ENCODE measurements at places on chromosomes 4 and X. TPM values are rescaled to one million over a fixed set of nuclear protein-coding genes. Genes with fewer than 3 reads are reported as not detected.

TRO gene
- polyA plus RNA-seq, result 194 TPM

AWAT2 gene
- polyA plus RNA-seq, result not detected

DNA sequence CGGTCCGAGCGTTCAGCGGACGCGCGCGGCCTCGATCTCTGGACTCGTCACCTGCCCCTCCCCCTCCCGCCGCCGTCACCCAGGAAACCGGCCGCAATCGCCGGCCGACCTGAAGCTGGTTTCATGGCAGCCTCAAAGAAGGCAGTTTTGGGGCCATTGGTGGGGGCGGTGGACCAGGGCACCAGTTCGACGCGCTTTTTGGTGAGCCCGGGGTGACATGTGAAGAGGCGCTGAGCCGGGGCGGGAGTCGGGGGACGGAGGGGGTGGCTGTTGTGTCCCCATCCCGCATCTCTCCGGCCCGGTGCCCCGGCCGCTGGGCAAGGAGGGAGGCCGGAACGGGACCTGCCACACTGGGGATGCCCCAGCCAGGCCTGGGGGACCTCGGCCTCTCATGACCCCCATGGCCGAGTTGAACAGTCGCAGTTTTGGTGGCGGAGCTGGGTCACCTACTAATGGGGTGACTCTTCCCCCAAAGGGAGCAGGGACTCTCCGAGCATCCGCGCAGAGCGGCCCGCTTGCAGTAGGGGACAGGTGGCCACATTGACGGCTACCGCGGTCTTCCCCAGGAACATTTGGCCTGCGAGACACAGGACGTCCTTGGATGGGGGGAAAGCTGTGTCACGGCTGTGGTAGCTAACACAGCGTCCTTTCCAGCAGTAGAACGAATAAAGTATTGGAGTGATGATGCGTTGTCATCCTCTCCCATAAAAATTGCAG, at the start of gene GK:
Gene GK, plus strand, starts transcription at position 9 of the 717 bp plus-strand sequence. Its CDS starts 115 bp downstream, at position 124.
- H3K27me3 ChIP-seq, result no peaks in the 10 kb centered on the region
- H3K36me3 ChIP-seq, result no peaks in the 10 kb centered on the region
- peaks cover 3% of the 10 kb centered on the region for H3K4me1 ChIP-seq
- DNase-seq, result peak; percentile 4

DNA sequence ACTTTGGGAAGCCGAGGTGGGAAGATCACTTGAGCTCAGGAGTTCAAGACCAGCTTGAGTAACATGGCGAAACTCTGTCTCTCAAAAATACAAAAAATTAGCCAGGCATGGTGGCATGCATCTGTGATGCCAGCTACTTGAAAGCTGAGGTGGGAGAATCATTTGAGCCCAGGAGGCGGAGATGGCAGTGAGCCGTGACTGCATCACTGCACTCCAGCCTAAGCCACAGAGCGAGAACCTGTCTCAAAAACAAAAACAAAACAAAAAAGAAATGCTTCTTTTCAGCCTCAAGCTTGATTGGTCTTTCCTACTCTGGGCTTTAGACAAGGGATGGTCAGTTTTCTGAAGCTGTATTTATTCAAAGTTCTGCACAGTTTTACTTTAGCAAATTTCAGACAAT, 15.8 kb upstream of the DHRSX start:
- H3K27ac ChIP-seq, result no peak overlapping the region
- DNase-seq, result no peak
- no peaks in the 10 kb centered on the region for H3K36me3 ChIP-seq
- peaks cover 3% of the 10 kb centered on the region for H3K4me1 ChIP-seq

DNA sequence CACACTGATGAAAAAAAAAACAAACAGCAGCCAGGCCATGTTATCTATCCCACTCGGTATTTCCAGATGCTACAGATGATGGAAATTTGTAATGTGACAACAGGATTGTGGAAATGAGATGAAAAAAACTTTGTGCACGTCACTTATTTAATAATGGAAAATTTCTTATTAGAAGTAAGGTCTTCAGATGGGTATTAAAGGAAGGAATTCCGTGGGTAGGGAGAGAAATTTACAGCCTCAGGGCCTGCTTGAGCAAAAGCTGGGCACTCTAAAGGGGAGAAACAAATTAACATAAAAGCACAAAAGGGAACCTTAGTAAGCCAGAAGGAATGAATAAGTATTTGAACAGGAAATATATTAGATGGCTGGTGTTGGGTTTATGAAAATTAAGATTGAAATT, 4.2 kb upstream of the PKD2 start:
- peaks cover 6% of the 10 kb centered on the region for H3K4me1 ChIP-seq
- H3K36me3 ChIP-seq, result no peaks in the 10 kb centered on the region
- H3K4me3 ChIP-seq, result no peak overlapping the region
- DNase-seq, result no peak

DNA sequence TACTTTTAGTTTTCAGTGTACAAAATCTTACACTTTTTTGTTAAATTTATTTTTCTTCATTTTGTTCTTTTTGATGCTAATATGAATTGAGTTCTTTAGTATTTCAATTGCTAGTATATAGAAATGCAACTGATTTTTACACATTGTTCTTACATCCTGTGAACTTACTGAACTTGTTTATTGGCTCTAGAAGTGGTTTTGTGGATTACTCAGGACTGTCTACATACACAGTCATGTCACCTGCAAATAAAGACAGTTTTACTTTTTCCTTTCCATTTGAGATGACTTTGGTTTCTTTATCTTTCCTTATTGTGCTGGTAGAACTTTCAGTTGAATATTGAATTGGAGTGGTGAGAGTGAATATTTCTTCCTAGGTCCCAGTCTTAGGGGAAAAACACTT, 40.8 kb upstream of the ANXA10 start:
- H3K4me1 ChIP-seq, result no peaks in the 10 kb centered on the region
- H3K4me3 ChIP-seq, result no peak overlapping the region
- no peaks in the 10 kb centered on the region for H3K27me3 ChIP-seq
- H3K27ac ChIP-seq, result no peak overlapping the region
- no peaks in the 10 kb centered on the region for H3K36me3 ChIP-seq
- DNase-seq, result no peak

GRCh38 chrX:30572678-30573077, 4.9 kb downstream of the TASL start:
- H3K4me1 ChIP-seq, result no peaks in the 10 kb centered on the region
- H3K27me3 ChIP-seq, result no peaks in the 10 kb centered on the region

- H3K27me3 ChIP-seq, result no peaks in the 10 kb centered on the region
- no peaks in the 10 kb centered on the region for H3K36me3 ChIP-seq
- DNase-seq, result no peak
- H3K27ac ChIP-seq, result no peak overlapping the region
- no peaks in the 10 kb centered on the region for H3K4me1 ChIP-seq
- no peak overlapping the region for H3K4me3 ChIP-seq
These were observed 11.7 kb upstream of the TMEM184C start for GRCh38 chr4:147605499-147605898.

All from spinal cord (tissue), 10 donors.